ENCODE measurements at places on chromosomes 12 and 14.

- DNase-seq = no peak
Measured at GRCh38 chr12:8034802-8035201, 2.3 kb downstream of the FOXJ2 start.

GRCh38 chr14:83007641-83008225, 1474.1 kb upstream of the SEL1L start:
- no peak for DNase-seq

DNA sequence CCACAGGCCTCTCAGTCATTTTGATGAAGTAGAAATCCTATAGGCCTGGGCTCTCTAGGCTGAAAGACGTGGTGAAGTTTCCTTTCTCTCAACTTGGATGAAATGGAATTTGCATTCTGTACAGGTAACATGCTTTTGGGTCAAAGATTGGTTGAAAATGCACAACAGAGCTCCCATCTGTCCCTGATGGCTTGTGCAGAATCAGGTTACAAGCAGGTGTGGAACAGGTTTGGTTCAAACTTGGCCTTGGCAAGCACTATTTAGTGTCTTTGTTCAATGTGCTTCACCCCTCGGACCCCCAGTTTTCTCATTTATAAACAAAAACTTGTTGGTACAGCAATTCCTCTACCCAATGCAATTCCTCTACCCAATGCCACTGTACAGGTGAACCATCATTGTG, 1493.0 kb downstream of the AACS start:
- no peak for DNase-seq

DNA sequence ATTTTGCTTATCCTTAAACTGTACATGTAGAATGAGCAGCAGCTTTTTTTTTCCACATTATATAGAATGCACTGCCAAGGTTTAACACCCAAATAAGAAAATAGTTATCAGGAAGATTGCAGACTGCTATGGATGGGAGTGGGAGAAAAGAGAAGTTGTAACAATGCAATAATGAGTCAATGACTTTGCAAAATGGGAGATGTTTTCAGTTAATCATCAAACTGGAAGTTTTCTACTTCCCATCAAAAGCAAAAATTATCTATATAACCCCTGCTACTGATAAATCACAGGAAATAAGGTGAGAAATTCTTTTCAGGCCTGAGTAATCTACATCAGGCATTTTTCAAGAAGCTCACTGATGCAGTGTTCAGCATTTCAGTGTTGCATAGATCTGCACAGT, 309.1 kb downstream of the GXYLT1 start:
- peak; percentile 56 for DNase-seq

DNA sequence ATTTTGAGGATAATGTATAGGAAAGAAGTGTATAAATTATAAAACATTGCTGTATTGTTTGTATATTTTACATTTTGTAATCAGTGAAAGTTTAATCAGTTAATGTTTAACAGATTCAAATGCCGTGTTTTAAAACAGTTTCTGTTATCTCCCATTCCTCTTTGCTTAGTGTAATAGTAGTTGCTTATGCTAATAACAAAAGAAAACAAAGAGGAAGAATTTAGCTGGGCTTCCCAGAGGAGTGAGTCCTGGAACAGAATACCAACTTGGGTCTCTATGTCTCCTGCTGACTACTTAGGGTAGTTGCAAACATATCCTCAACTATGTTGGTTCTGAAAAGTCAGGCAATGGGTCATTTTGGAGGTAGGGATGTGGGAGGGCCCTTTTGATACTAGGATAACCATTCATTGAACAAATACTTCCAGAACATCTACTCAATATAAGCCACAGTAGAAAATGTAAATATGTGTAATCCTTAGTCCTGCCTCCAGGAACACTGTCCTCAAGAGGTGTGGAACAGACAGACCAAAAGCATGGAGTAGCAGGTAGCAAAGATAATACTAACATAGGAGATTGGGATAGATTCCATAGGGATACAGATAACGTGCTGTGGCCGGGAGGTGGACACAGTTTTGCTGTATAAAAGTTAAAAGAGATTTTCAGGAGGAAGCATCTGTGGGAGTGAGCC, 36.1 kb upstream of the EVL start:
- no peak for DNase-seq

DNA sequence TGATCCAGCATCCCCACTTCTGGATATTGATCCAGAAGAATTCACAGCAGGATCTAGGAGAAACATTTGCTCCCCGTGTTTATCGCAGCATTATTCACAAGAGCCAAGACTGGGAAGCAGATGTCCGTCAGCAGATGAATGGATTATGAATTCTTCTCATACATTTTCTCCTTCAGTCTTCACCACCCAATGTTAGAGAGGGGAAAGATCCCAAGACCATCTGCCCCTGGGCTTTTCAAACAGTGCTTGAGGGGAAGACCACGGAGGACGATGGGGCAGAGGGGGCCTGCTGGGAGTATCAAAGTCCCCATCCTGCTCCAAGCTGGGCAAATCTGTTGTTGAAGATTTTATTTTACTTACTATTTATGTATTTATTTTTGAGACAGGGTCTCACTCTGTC, 41.1 kb downstream of the SERPINA3 start:
- no peak for DNase-seq

Data from inflammatory macrophage (primary cell).